Activated CD4-positive, alpha-beta T cell treated with anti-CD3 and anti-CD28 coated beads for 36 hours (primary cell): ENCODE measurements at places on chromosomes 5 and 9. TPM values are rescaled to one million over a fixed set of nuclear protein-coding genes. Genes with fewer than 3 reads are reported as not detected.

- no peaks in the 10 kb centered on the region for H3K4me1 ChIP-seq
- DNase-seq = no peak
- H3K36me3 ChIP-seq = no peaks in the 10 kb centered on the region
Measured at GRCh38 chr5:69011910-69012309, 81.9 kb upstream of the SLC30A5 start.

DNA sequence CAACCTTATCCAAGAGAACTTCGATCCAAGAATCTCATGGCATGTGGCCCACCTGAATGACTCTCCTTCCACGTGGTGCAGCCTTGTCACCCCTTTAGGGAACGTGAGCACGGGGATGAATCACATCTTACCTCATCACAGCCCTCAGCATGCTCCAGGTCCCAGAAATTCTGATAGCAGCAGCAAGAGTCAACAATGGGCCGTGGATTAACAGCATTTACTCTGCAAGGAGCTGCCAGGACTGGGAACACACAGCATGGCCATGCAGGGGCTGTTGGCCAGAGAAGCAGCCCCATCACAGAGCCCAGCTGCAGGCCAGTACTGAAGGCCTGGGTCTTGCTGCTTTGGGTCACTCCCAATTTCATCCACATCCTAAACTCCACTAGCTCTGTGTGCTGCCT, 150.4 kb downstream of the C5orf15 start:
- no peaks in the 10 kb centered on the region for H3K36me3 ChIP-seq
- peaks cover 2% of the 10 kb centered on the region for H3K4me1 ChIP-seq
- DNase-seq = no peak
- H3K27me3 ChIP-seq = peaks cover 20% of the 10 kb centered on the region

DNA sequence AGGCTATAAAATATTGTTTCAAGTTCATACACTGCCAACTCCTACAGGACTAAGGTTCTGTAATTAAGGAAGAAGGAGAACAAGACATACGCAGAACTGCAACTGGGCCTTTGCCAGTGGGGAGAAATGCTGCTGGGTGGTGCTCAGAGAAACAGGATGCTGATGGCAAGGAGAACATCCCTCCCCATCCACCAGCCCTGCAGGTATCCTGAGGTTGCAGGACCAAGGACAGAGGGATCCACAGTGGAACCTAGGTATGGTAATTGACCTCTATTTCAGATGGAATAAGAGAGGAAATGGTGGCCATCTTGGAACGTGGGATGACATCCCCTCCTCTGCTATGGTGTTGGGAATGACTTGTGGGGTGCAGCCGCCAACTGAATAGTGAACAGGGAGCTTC, 206.3 kb upstream of the S1PR3 start:
- H3K4me3 ChIP-seq = no peak overlapping the region
- no peaks in the 10 kb centered on the region for H3K36me3 ChIP-seq
- H3K27me3 ChIP-seq = peaks cover 26% of the 10 kb centered on the region
- peaks cover 5% of the 10 kb centered on the region for H3K4me1 ChIP-seq
- H3K27ac ChIP-seq = no peak overlapping the region

DNA sequence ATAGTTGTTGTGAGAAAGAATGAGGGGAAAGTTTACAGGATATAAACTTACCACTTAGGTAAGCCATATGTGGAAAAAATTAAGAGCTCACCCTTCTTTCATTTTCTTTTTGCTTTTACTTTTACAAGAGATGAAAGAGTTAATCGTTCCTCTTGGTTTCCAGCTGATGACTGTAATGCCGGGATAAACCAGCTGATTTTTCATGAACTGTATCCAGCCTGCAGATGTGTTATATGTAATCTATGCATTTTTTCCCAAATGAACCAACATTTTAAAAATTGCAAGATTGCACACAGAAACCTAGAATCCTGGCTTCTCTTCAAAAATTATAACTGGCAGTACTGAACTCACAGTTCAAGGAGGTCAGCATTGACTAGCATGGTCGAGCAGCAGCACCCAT, 185.9 kb downstream of the GRIA1 start:
- no peaks in the 10 kb centered on the region for H3K4me1 ChIP-seq
- peaks cover 1% of the 10 kb centered on the region for H3K27me3 ChIP-seq
- no peaks in the 10 kb centered on the region for H3K36me3 ChIP-seq
- no peak overlapping the region for H3K4me3 ChIP-seq

- H3K27ac ChIP-seq = no peak overlapping the region
- no peaks in the 10 kb centered on the region for H3K27me3 ChIP-seq
- DNase-seq = no peak
- H3K36me3 ChIP-seq = peaks cover 6% of the 10 kb centered on the region
- H3K4me1 ChIP-seq = no peaks in the 10 kb centered on the region
- H3K4me3 ChIP-seq = no peak overlapping the region
Measured at GRCh38 chr5:82917584-82917983, 159.6 kb downstream of the TMEM167A start.

DNA sequence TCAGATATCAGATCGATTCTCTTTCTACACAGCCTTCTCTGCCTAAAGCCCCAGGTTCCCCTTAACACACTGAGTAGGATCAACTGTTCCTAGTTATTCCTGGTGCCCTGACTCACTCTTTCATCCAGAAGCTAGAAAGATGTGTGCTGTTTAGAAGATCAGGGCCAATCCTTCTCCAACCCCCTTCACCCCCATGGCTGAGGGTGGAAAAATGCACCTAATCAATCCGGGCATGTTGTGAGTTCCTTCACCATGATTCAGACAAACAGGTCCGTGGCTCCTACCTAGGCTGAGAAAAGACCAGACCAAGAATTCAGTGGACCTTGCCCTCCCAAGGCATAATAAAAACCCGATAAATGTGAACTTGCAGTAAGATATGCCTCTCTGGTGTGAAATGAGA, 85.4 kb upstream of the EQTN start:
- no peaks in the 10 kb centered on the region for H3K36me3 ChIP-seq
- no peak overlapping the region for H3K4me3 ChIP-seq
- no peak overlapping the region for H3K27ac ChIP-seq
- H3K4me1 ChIP-seq = peaks cover 5% of the 10 kb centered on the region
- H3K27me3 ChIP-seq = no peaks in the 10 kb centered on the region
- no peak for DNase-seq

- H3K4me3 ChIP-seq = no peak overlapping the region
- H3K36me3 ChIP-seq = peaks cover 38% of the 10 kb centered on the region
- no peaks in the 10 kb centered on the region for H3K27me3 ChIP-seq
- H3K4me1 ChIP-seq = peaks cover 15% of the 10 kb centered on the region
- no peak overlapping the region for H3K27ac ChIP-seq
- no peak for DNase-seq
Measured at GRCh38 chr9:71859939-71860338, 51.1 kb downstream of the ABHD17B start.

Gene RNF145
- 81.9 TPM for total RNA-seq

Gene SOX30
- 0.18 TPM for total RNA-seq

Gene SH3GL2
- total RNA-seq = not detected
